ENCODE measurements at places on chromosomes 4 and X.

DNA sequence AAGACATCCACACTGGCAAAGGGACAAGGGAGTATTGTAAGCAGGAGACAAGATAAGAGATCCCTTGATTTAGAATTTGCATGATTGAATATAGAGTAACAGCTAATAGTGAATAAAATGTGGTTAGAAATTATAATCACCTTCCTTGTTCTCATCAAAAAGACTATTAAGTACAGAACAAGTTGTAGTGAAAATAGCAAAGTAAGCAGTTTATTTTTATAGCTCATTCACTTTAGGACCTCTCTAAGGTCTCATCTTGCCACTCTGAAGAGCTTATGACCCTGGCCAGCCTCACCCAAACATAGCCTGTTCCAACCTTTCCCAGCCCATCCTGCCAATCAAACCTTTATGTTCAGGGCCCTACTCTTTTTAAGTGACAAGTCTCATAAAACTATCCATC is 30.6 kb downstream of the MID2 start:
- DNase-seq = no peak

GRCh38 chr4:26321373-26322221 is 783 bp downstream of the RBPJ start:
- peak; percentile 38 for DNase-seq

DNA sequence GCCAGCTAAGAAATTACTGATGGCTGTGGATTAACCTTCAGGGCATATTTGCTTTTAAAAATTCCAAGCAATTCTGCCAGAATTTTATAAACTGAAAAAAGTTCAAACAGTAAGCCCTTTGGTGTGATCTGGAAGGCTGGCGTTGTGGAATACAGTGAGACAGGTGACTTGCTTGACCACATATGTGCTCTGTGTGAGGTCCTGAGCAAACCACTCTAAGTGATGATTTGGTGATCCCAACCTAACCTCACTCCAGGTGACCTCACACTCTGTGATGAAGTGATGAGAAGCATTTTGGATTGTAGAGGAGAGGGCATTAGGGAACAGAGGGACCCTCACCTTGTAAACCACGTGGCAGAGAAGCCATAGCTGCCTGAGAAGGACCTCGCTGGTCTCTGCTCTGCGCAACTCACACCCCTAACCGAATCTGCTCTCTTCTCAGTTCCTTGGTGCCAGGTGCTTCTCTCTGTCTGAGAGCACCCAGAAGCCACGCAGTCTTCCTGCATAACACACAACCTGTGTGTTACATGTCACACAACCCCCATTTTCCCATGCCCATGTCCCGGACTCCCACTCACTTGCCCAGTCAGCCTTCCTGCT is 106.3 kb downstream of the ENPP6 start:
- no peak for DNase-seq

DNA sequence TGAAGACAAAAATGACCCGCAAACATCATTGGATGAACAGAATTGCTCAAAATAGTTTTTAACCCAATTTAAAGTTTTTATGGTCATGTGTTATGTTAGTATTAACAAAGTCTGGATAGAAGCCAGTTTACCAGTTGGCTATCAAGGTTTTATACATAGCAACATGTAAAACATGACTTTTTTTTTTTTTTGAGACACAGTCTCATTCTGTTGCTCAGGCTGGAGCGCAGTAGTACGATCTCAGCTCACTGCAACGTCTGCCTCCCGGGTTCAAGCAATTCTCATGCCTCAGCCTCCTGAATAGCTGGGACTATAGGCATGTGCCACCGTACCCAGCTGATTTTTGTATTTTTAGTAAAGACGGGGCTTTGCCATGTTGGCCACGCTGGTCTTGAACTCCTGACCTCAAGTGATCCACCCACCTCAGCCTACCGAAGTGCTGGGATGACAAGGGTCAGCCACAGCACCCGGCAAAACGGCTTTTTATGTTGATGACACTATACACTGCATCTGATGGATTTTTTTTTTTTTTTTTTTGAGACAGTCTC is 3.4 kb downstream of the SAT1 start:
- no peak for DNase-seq

GRCh38 chr4:7750523-7750922 is 189.1 kb downstream of the AFAP1 start:
- DNase-seq = no peak

DNA sequence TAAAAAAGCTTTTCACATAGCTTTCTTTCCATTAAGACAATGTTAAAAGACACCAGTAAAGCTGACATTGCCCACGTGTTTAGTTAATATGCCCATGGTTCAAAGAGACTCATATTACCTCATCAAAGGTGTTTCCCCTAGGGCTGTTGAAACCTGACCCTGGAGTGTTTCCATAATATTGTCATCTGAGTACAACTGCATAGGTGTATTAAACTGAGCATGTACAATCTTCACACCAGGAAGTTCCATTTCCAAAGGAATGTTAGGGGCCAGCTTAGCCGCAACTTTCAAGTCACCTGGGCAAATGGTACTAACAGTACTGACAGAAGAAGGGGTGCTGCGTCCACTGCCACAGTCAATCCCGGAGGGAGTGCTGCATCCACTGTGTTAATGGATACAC is 27.1 kb downstream of the PDLIM3 start:
- no peak for DNase-seq

DNA sequence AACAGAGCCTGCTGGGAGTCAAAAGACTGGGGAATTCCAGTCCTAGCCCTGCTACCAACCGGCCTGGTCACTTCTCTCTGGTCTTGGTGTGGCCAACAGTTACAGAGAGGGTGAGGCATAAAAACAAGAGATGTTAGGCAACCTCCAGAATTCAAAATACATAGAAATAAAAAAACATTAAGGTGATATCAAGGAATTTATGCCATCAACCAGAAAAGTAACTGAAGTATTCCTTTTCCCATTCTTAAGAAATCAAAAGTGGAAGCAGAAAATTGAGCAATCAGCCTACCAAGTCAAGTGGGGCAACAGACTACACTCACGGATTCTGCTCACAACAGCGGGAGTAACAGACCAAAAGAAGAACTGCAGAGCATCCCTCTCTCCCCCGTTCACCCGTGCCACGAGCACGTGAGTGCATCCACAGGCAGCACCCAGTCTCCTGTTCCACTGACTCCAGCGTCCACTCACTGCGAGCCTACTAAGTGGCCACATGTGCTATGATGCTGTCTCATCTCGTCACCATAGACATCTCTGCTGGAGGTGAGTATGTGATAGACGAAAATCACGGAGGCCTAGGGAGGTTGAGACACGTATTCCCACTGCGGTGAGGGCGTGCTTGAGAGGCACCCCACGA is 29.3 kb downstream of the AFAP1 start:
- no peak for DNase-seq

DNA sequence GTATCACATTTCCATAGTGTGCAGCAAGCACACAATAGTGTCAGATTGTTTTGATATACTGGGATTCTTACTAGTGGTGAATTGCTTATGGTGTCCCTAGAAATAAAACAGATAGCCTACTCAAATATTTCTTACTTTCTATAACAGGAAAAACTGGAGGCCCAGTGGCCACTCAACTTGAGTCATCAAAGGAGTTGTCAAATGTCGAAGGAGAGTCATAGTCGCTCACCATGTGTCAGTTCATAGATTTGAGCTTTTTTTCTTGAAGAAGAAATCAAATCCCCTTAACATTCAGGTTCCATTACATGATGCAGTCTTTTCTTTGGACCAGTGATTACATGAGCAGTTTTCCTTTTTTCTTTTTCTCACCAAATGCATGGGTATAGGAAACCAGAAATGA is 1271.0 kb downstream of the RAPGEF2 start:
- no peak for DNase-seq

DNA sequence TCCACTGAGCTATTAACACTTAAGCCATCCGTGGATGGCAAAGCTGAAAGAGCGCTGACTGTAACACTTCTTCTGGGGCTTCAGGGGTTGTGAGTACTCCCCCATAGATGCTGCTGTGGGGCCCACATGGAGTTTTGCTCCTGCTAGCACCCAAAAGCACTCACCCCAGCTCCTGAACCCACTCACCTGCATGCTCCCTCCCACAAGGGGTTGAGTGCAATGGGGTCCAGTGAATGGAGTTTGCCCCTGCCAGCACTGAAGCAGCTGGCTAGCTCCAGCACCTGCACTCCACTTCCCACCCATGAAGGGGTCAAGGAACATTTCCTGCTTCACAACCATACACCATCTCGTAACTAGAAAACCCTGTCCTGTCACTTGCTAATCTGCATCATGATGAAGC is 78.9 kb downstream of the IL21 start:
- DNase-seq = no peak

DNA sequence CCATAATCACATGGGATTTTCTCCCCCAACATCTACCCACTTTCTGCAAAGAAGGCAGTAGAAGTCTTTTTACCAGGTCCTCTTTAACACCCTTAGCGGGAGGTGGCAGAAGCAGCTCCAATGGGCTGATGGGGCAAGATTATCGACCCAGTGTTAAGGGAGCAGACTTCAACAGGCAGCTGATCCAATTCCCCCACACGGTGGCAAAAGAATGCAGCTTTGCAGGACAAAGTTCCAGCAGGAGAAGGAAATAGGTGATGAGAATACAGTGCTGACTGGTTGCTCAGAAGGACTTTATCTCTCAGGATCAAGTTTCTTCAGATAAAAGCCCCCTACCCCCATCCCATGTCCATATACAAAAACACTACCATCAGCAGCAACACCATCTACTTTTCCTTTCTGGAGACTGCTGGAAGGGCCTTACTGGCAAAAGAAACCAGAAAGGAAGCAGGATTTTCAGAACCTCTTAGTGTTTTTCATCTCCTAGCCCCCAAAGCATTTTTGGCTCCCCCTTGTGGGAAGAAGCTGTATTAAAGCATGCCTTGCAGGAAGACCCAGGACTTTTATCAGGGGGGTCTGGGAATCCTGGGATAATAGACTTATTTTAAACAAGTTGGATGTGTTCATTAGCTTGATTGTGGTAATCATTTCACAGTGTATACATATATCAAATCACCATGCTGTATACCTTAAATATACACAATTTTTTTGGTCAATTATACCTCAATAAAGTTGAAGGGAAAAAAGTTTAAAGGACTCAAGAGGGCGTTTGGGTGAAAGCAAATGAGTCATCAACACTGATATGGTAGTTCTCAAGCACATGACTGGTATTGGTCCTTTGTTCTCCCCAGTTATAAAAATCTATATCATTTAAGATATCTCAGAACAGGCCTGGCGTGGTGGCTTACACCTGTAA is 146.4 kb downstream of the GPC3 start:
- peak; percentile 34 for DNase-seq

- DNase-seq = no peak
Measured at GRCh38 chrX:40282946-40283660, 185.3 kb upstream of the BCOR start.

DNA sequence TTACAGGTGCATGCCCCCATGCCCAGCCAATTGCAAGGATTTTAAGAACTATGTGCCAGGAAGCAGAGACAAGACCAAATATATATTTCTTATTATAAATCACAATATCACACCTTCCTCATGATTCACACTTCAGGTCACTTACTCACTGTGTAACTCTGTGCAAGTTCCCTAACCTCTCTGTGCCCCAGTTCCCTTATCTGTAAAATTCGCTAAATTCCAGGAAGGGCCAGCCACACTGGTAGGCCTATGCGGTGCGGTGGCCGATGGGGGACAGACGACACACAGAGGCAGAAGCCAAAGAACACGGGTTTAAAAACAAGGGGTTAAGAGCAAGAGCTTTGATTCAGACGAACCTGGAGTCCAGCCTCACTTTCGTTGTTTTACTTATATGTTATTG is 2.8 kb downstream of the TRIM2 start:
- peak; percentile 26 for DNase-seq

DNA sequence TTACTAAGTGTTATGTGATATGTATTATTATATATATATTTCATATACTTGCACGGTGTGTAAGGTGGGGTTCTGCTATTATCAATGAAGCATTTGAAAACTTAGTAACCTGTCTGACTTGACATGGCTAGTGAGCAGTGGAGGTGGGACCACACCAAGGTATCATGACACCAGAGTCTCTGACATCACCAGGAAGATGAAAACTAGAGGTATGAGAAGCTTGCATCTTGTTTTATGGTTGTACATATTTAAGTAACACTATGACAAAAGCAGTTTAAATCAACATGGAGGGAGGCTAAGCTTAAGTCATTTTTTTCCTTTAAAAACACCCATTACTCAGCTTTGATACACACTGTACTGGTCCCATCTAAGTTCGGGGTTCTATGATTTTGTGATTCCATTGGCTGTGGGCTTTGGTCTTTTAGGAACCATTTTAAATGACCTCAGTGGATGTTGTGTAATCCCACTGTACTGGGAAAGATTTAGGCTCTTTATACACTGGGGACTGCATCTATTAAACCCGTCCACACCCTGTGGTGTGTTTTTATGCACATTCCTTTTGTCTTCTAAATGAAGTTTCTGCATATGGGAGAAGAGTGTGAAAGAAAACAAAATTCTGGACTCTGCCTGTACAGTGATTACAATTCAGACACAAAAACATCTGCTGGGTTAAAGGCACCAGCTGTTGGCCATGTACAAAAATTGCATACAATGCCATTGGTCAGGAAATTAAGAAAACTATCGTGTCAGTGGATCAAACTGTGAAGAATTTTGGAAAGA is 570.6 kb downstream of the SPRY1 start:
- DNase-seq = no peak

GRCh38 chrX:128436397-128437103 is 384.3 kb upstream of the ACTRT1 start:
- no peak for DNase-seq

GRCh38 chrX:21255032-21255618 is 119.1 kb upstream of the CNKSR2 start:
- DNase-seq = no peak

GRCh38 chr4:94298725-94299252 is 43.8 kb downstream of the HPGDS start:
- no peak for DNase-seq

GRCh38 chrX:120692319-120692718 is 62.5 kb upstream of the C1GALT1C1 start:
- no peak for DNase-seq

DNA sequence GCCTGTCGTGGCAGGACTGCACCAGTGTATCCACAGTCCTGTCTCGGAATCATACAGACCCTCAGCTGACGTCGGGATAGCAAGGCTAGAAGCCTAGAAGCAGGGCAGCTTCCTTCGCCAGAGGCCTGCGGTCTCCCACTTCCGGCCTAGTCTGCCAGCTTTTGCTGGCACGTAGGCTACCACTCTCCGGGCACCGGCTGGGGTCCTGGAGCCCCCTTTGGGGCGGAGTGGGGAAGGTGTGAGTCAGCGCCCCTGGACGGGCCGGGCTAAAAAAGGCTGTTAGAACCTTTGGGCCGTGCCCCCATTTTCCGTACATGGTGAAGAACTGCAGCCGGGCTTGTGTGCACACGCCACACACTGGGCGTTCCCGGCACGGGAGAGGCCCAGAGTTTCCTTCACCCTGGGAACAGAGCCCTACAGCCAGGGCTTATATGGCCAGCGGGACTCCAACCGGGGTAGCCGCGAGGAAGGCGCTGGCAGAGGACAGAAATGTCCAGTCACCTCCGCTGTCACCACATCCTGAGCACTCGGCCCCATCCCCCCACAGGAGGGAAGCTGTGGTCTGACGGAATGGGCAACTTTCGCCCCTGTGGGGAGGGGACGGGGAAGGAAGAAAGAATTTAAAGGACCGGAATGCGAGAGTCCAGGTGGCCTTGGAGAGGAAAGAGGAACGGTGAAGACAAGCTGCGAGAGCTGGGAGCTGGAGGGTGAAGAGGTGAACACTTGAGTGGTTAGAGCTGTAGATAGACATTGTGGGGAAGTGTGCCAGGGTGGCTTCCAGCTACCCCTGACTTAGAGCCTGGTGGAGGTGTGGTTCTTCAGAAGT is 4.6 kb downstream of the MAGIX start:
- DNase-seq = peak; percentile 78

GRCh38 chrX:120297923-120298322 is 13.3 kb downstream of the TMEM255A start:
- DNase-seq = no peak
